ENCODE measurements at places on chromosomes 4 and X.

GRCh38 chr4:153546280-153546679, 80.1 kb downstream of the TMEM131L start:
- DNase-seq = no peak
- no peaks in the 10 kb centered on the region for H3K36me3 ChIP-seq
- H3K4me3 ChIP-seq = no peak overlapping the region
- peaks cover 11% of the 10 kb centered on the region for H3K4me1 ChIP-seq
- H3K27me3 ChIP-seq = no peaks in the 10 kb centered on the region
- H3K27ac ChIP-seq = no peak overlapping the region

DNA sequence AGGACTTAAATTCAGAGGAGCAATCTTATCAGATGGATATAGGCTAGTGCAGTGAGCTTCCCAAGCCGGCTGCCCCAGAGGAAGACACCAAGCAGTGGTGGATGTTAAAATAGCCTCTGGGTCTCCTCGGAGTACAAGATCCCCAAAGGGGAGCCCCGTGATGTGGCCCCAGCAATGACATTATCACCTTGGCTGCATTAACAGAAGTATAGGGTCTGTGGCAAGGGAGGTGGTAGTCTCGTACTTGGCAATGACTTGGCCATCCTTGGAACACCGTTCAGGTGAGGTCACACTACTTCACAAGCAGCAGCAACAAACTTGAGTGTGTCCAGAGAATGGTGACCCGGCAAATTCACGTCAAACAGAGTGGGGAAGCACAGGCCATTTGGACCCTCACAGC, 67.8 kb downstream of the PSAPL1 start:
- H3K27me3 ChIP-seq = no peaks in the 10 kb centered on the region
- H3K27ac ChIP-seq = no peak overlapping the region
- no peak for DNase-seq
- no peak overlapping the region for H3K4me3 ChIP-seq

- H3K4me3 ChIP-seq = no peak overlapping the region
- no peaks in the 10 kb centered on the region for H3K36me3 ChIP-seq
- no peak for DNase-seq
- no peak overlapping the region for H3K27ac ChIP-seq
Observed at GRCh38 chr4:36054694-36055422, 189.5 kb downstream of the ARAP2 start.

DNA sequence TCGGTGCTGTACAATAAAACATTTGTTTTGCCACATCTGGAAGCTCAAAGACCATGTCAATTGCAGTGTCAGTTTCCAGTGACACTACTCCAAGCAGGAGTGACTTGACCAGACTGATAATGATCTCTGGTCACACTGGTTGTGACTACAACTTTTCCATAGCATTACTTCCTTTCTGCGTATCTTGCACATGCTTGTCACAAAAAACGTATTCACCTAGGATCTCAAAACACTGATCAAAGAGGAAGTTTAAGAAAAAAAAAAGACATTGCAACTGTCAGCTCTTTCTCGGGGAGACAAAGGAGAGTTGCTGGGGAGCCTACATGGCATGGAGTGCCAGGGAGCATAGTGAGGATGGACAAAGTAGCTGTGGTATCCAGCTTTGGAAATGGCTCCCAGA, 60.6 kb downstream of the OPHN1 start:
- no peaks in the 10 kb centered on the region for H3K36me3 ChIP-seq
- H3K4me1 ChIP-seq = no peaks in the 10 kb centered on the region
- H3K27me3 ChIP-seq = no peaks in the 10 kb centered on the region
- H3K4me3 ChIP-seq = no peak overlapping the region
- no peak for DNase-seq

- no peaks in the 10 kb centered on the region for H3K27me3 ChIP-seq
- no peak overlapping the region for H3K4me3 ChIP-seq
- no peak for DNase-seq
- H3K36me3 ChIP-seq = no peaks in the 10 kb centered on the region
Observed at GRCh38 chrX:69932323-69932722, 117.4 kb downstream of the AWAT2 start.

DNA sequence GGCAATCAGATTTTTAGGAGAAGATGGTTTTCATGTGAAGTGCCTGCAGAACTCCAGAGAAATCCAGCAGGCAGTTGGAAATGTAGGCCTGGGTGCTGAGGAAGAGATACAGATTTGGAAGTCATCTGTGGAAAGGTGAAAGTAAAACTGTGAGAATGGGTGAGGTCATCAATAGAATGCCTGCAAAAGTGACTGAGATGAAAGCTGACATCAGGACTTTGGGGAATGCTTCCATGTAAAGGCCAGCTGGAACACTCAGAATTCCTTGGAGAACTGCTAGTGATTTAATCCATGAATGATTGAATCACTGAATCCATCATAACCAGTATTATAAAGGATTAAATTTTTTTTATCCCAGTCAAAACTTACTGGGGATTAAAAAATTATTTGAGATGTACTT, 124.5 kb upstream of the GIMD1 start:
- no peaks in the 10 kb centered on the region for H3K36me3 ChIP-seq
- no peak for DNase-seq
- H3K4me3 ChIP-seq = no peak overlapping the region
- H3K27me3 ChIP-seq = no peaks in the 10 kb centered on the region
- H3K4me1 ChIP-seq = no peaks in the 10 kb centered on the region

GRCh38 chrX:111402344-111402743, 9.6 kb downstream of the DCX start:
- no peaks in the 10 kb centered on the region for H3K27me3 ChIP-seq
- H3K27ac ChIP-seq = no peak overlapping the region
- no peaks in the 10 kb centered on the region for H3K4me1 ChIP-seq
- H3K36me3 ChIP-seq = no peaks in the 10 kb centered on the region

GRCh38 chrX:9149501-9150245, 115.7 kb upstream of the FAM9B start:
- H3K36me3 ChIP-seq = no peaks in the 10 kb centered on the region
- no peak overlapping the region for H3K4me3 ChIP-seq
- H3K27me3 ChIP-seq = no peaks in the 10 kb centered on the region
- no peak for DNase-seq
- no peaks in the 10 kb centered on the region for H3K4me1 ChIP-seq

DNA sequence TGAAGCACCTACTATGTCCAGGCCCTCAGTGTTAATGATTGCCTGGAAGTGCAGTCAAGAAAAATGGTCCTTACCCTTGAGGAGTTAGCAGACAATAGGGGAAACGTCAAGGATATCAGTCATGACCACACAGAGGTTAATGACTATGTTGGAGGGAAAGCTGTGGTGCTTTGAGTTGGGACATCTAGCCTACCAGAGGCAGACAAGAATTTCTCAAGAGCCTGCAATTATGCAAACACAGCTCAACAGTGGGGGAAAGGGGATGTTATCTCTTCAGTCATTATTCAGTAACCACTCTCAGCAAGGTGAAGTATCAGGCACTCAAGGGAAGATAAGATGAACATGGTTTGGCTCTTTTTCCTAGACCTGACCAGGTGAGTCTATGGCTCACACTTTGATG, 7.0 kb upstream of the FGFBP1 start:
- no peaks in the 10 kb centered on the region for H3K36me3 ChIP-seq
- no peak for DNase-seq
- no peak overlapping the region for H3K27ac ChIP-seq
- H3K27me3 ChIP-seq = no peaks in the 10 kb centered on the region

- H3K27ac ChIP-seq = no peak overlapping the region
- no peaks in the 10 kb centered on the region for H3K27me3 ChIP-seq
- no peaks in the 10 kb centered on the region for H3K36me3 ChIP-seq
Observed at GRCh38 chr4:74311696-74312313, 3.5 kb downstream of the EPGN start.

DNA sequence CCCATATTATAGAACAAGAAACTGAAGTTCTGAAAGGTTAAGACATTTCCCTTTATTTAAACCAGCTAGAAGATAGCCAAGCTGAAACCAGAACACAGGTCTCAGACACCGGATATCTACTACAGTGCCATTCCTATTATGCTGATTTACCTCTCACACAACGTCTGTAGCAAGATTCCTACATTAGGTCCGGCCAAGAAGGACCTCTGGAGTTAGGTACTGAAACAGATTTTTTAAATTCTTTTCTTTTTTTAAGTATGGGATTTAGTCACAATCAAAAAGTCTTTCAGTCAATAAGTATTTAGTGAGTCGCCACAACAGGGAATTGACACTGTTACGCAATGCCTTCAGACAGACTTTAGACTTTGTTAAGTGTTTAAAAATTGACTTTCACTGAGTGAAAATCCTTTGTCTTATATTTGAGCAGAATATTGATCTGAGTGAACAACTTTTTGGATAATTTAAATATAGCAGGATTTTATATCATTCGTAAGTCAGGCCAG, 26.5 kb upstream of the SPANXN4 start:
- no peaks in the 10 kb centered on the region for H3K27me3 ChIP-seq
- DNase-seq = no peak
- no peaks in the 10 kb centered on the region for H3K36me3 ChIP-seq
- H3K27ac ChIP-seq = no peak overlapping the region
- H3K4me1 ChIP-seq = no peaks in the 10 kb centered on the region
- no peak overlapping the region for H3K4me3 ChIP-seq

GRCh38 chrX:136866337-136867095, 14.0 kb downstream of the RBMX start:
- no peaks in the 10 kb centered on the region for H3K4me1 ChIP-seq
- peak overlapping the region; percentile 27 for H3K27ac ChIP-seq
- peaks cover 47% of the 10 kb centered on the region for H3K36me3 ChIP-seq

DNA sequence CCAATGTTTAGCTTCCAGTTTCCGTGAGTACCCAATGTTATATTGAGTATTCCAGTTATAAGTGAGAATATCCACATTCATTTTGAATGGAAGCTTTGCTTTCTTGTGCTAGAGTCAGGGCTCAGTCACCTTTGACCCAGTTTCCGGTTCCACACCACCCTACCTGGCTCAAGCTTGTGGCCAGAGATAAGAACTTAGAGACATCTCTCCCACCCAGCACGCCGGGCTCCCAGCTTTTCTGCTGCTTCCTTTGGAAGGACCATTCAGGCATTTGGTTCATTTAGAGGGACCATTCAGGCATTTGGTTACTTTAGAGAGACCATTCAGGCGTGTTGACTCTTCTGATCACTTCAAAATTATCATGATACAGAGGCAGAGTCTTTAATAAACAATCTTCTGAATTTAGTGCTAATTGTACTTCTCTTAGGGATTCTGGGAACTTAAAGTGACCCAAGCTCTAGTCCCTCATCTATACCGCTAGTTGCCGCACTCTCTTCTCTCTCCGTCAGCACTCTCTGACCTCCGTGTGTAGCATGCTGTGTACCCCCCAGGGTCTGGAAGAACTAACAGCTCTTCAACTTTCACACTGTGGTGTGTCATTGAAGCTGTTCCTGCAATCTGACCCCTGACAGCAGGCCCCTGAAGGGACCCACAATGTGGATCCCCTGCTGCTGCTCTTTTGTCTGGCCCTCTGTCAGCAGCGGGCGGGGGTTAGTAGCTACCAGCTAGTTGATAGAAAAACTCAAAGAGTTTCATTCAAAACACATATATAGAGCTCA, 943.1 kb downstream of the ARAP2 start:
- H3K36me3 ChIP-seq = no peaks in the 10 kb centered on the region
- H3K27ac ChIP-seq = no peak overlapping the region
- no peaks in the 10 kb centered on the region for H3K27me3 ChIP-seq
- DNase-seq = no peak

DNA sequence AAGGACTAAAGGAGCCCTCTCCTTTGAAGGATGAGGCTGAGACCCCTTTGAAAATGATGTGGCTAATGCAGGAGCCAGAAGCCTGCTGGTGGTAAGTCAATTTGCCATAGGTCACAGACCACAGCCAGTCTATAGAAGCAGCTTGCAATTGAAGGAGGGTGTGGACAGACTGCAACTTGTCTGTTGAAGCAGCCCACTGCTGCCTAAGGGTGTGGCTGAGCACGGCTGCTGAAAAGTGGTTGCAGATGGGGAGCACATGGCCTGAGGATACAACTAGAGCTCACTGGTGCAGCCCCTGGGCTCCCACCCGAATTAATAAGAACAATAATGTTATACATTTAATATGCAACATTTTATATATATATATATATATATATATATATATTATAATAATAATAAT, 11.4 kb upstream of the EXOC1L start:
- H3K27me3 ChIP-seq = no peaks in the 10 kb centered on the region
- no peak overlapping the region for H3K4me3 ChIP-seq
- no peaks in the 10 kb centered on the region for H3K4me1 ChIP-seq
- H3K36me3 ChIP-seq = no peaks in the 10 kb centered on the region

- H3K4me1 ChIP-seq = peaks cover 44% of the 10 kb centered on the region
- H3K4me3 ChIP-seq = no peak overlapping the region
- no peak overlapping the region for H3K27ac ChIP-seq
- no peak for DNase-seq
Observed at GRCh38 chr4:145731028-145731427, 51.1 kb downstream of the C4orf51 start.

- H3K36me3 ChIP-seq = no peaks in the 10 kb centered on the region
- DNase-seq = no peak
- no peak overlapping the region for H3K27ac ChIP-seq
Observed at GRCh38 chr4:78345237-78345636, 206.3 kb upstream of the ANXA3 start.

GRCh38 chr4:125590158-125590557, 275.4 kb downstream of the FAT4 start:
- no peak overlapping the region for H3K27ac ChIP-seq
- no peaks in the 10 kb centered on the region for H3K36me3 ChIP-seq
- no peaks in the 10 kb centered on the region for H3K4me1 ChIP-seq
- H3K4me3 ChIP-seq = no peak overlapping the region

- H3K4me3 ChIP-seq = no peak overlapping the region
- no peaks in the 10 kb centered on the region for H3K4me1 ChIP-seq
- no peak overlapping the region for H3K27ac ChIP-seq
- no peaks in the 10 kb centered on the region for H3K27me3 ChIP-seq
- no peaks in the 10 kb centered on the region for H3K36me3 ChIP-seq
- no peak for DNase-seq
Observed at GRCh38 chr4:152374606-152375285, 161.1 kb downstream of the FBXW7 start.

GRCh38 chrX:119981286-119982070, 37.9 kb upstream of the NKAP start:
- no peak for DNase-seq
- no peaks in the 10 kb centered on the region for H3K36me3 ChIP-seq
- H3K4me1 ChIP-seq = no peaks in the 10 kb centered on the region
- no peak overlapping the region for H3K27ac ChIP-seq
- no peaks in the 10 kb centered on the region for H3K27me3 ChIP-seq

- H3K4me3 ChIP-seq = no peak overlapping the region
- H3K27ac ChIP-seq = no peak overlapping the region
Observed at GRCh38 chr4:77220828-77221613, 64.0 kb downstream of the CCNG2 start.

GRCh38 chr4:129968366-129968765, 872.4 kb downstream of the C4orf33 start:
- no peak overlapping the region for H3K4me3 ChIP-seq
- H3K36me3 ChIP-seq = no peaks in the 10 kb centered on the region
- no peaks in the 10 kb centered on the region for H3K27me3 ChIP-seq
- no peak overlapping the region for H3K27ac ChIP-seq
- no peaks in the 10 kb centered on the region for H3K4me1 ChIP-seq

DNA sequence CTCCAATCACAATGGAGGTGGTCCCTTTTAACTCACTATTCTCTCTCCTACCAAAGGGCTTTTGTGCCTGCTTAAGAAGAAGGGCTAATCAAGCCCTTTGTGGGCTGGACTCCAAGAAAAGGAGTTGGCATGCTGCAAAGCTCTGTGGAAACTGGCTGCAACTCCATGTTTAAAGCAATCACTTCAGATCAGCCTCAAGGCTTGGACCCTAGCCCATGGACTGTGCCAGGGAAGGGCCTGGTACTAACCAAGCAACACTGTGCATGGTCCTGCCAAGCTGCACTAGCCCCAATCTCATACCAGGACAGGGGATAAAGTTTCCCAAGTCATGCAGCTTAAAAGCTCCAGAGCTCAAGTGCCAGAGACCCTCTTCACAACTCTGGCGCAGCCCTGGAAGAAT, 86.7 kb downstream of the ATP8A1 start:
- H3K36me3 ChIP-seq = no peaks in the 10 kb centered on the region
- H3K4me1 ChIP-seq = no peaks in the 10 kb centered on the region
- H3K27ac ChIP-seq = no peak overlapping the region
- no peak overlapping the region for H3K4me3 ChIP-seq

Data from right atrium auricular region (tissue), 2 donors.